ENCODE measurements at places on chromosomes 5 and 9. TPM values are rescaled to one million over a fixed set of nuclear protein-coding genes. Genes with fewer than 3 reads are reported as not detected.
A peak's percentile ranks its signal among the peaks of the same experiment; 100 is the strongest.

Gene STXBP1
- 0.85 TPM for total RNA-seq

Gene SLC34A3
- not detected for total RNA-seq

Gene HMCN2
- total RNA-seq: not detected

GRCh38 chr5:78659714-78660113 lies 11.1 kb upstream of the LHFPL2 start:
- DNase-seq: no peak

GRCh38 chr5:179316111-179316551 lies 29.1 kb downstream of the ADAMTS2 start:
- no peak for DNase-seq

GRCh38 chr5:151196556-151197290 lies 27.2 kb downstream of the CCDC69 start:
- DNase-seq: peak; percentile 95

- peak; percentile 32 for DNase-seq
These were observed 306.1 kb downstream of the EFNA5 start for GRCh38 chr5:107364443-107365319.

GRCh38 chr5:57750891-57751290 lies 268.3 kb upstream of the ACTBL2 start:
- no peak for DNase-seq

DNA sequence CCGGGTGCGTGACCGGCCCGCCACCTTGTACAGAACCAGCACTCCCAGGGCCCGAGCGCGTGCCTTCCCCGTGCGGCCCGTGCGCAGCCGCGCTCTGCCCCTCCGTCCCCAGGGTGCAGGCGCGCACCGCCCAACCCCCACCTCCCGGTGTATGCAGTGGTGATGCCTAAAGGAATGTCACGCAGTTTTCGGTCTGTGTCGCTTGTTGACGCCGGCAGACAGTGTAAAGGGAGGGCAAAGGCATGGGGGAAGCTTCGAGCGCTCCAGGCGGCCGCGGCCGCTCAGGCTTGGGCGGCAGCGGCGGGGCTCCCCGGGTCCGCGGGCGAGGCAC lies 1.3 kb downstream of the LRRC26 start:
- no peak for DNase-seq

DNA sequence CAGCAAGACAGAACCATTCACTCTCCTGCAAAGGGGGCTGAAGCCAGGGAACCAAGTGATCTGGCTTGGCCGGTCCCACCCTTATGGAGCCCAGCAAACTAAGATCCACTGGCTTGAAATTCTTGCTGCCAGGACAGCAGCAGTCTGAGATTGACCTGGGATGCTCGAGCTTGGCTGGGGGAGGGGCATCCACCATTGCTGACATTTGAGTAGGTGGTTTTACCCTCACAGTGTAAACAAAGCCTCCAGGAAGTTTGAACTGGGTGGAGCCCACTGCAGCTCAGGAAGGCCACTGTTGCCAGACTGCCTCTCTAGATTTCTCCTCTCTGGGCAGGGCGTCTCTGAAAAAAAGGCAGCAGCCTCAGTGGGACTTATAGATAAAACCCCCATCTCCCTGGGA lies 60.5 kb downstream of the TNFSF8 start:
- DNase-seq: no peak

DNA sequence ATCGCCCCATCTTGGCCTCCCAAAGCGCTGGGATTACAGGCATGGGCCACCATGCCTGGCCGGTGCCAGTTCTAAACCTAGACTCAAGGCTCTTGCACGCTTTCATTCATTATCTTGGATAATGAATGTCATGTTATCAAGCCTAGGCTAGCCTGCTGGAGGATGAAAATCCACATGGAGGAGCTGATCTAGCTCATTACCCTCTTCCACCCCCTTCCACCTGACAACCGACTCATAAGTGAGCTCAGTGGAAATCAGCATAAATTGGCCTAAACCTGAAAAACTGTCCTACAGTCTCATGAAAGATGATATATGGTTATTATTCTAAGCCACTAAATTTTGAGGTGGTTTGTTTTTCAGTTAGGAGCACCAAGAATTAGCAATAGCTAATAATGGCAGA lies 3.6 kb upstream of the TGFBR1 start:
- DNase-seq: no peak

DNA sequence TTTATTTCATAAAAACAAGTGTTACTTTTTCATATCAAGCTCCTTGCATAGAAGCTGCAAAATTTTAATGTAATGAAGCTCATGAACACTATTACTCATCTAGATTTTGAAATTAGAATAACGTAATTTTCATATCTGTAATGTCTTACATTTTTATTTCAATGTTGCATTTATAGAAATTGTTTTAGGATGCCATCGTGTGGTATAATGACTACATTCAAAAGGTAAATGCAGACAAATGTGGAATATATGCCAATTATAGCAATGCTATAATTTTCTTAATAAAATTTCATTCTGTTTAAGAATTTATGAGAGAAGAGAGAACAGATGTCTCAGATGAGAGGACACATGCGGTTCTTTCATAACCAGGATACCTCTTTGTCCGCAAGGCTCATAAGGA lies 230.2 kb downstream of the TMEM232 start:
- DNase-seq: no peak

GRCh38 chr5:31768046-31768445 lies 129.1 kb downstream of the PDZD2 start:
- DNase-seq: no peak

All from GM12878 (cell line).